Motor neuron (in vitro differentiated cells): ENCODE measurements at places on chromosomes 6 and 20. TPM values are rescaled to one million over a fixed set of nuclear protein-coding genes. Genes with fewer than 3 reads are reported as not detected.

SLC17A1 gene
- not detected in 2 replicates for total RNA-seq

ARFGEF3 gene
- total RNA-seq: 12.4 and 13.2 TPM in 2 replicates

- ATAC-seq: peak; percentile 15
These were observed 49.3 kb upstream of the AHI1 start for GRCh38 chr6:135546680-135547418.

- ATAC-seq: no peak
These were observed 279.9 kb downstream of the SLC35F1 start for GRCh38 chr6:118186672-118187567.

- peak; percentile 30 for ATAC-seq
These were observed 2.5 kb downstream of the CST7 start for GRCh38 chr20:24951536-24952083.

DNA sequence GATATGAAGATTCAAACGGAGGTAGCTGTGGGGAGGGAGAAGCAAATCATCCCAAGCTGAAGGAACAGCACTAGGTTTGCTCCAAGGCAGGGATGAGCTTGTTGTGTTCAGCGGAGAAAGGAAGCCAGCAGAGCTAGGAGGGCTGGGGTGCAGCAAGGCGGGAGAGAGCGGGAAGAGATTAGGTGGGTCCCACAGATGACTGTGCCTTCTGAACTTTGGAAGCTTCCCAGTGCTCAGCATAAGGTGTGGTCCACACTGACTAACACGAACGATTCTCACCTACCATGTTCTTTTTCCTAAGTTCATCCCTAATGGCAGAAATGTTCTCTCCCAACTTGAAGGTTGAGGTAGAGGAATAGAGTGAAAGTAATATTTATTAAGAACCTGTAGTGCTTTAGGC is 1.2 kb downstream of the RAE1 start:
- no peak for ATAC-seq

C20orf202 gene
- 0.11 and 0.25 TPM in 2 replicates for total RNA-seq

DNA sequence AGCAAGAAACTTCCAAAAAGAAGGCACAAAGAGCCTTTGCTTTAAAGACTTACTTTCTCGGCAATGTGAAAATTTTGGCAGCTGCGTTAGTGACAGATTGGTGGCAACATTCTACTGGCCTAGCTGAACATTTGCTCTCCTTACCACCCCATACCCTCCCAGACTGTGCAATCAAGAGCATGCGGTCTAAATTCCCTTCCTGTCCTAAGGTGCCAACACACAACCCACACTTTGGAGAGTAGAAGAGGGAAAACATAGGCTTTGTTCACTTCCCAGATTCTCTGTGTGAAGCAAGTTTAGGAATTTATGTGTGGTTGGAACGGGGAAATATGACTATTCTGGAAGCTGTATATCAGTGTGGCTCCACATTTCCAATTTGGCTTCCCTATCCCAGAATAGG is 29.8 kb upstream of the NEDD9 start:
- ATAC-seq: no peak

HM13 gene
- total RNA-seq: 94.4 and 127 TPM in 2 replicates

GRCh38 chr6:2734488-2735166 is 16.1 kb downstream of the MYLK4 start:
- peak; percentile 89 for ATAC-seq

DNA sequence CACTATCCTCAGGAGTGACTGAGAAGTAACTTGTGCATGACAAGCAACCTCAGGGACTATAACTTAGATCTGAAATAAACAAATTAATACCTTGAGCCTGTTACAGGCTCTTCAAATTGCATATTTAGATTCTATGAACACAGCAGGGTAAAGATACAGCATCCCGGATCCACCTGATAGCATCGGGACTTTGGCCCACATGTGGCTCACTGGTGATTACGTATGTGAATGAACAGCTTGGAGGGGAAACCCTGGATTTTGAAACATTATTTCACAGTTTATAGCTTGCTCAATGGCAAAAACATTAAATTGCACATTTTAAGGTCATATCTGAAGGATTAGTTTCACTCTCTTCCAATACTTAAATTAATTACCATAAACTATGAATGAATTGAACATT is 133.2 kb downstream of the KHDRBS2 start:
- no peak for ATAC-seq

GRCh38 chr20:1173698-1174097 is 11.1 kb downstream of the TMEM74B start:
- no peak for ATAC-seq

VSTM2L gene
- total RNA-seq: 0.42 TPM in 1 of 2 replicates, not detected in the other

GRCh38 chr6:127420556-127420955 is 38.6 kb downstream of the KIAA0408 start:
- peak; percentile 88 for ATAC-seq

- no peak for ATAC-seq
These were observed 15.4 kb upstream of the KIAA1755 start for GRCh38 chr20:38275815-38276550.

COL19A1 gene
- 5.3 and 5.9 TPM in 2 replicates for total RNA-seq

DNA sequence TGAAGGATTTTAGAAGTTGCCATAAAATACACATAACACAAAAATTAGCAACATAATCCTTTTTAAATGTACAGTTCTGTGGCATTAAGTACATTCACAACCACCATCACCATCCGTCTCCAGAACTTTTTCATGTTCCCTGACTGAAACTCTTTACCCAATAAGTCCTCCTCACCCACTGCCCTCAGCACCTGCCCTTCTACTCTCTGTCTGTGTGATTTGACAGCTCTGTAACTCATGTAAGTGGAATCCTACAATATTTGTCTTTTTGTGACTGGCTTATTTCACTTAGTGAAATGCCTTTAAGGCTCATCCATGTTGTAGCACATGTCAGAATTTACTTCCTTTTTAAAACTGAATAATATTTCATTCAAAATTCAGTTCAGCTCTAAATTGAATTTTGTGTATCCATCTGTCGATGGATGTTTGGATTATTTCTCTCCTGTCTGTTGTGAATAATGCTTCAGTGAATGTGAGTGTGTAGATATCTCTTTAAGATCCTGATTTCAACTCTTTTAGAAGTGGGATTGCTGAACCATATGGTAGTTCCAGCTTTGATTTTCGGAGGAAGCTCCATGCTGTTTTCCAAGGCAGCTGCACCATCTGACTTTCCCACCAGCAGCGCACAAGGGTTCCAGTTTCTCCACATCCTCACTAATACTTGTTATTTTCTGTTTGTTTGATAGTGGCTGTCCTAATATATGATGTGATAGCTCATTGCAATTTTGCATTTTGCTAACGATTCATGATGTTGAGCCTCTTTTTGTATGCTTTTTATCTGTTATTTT is 4.2 kb downstream of the ENTPD6 start:
- ATAC-seq: no peak

DNA sequence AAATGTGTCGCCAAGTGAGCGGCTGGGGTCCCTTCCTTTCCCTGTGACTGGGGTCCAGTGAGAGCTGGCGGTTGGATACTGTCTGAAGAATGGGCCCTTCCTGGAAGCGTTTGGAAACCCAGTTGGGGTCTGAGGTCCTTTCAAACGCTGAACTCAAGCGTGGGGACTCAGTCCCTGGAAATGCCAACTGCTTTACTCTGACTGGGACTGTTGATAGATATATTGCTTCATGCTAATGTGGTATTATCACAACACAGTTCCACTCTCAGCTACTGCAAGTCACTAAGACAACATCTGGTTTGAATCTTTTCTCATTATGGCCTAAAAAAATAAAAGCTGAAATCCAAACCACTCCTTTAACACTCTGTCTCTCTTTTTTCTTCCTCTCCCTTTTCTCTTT is 23.7 kb upstream of the PSMF1 start:
- ATAC-seq: peak; percentile 98

GRCh38 chr20:19928328-19929011 is 88.7 kb upstream of the NAA20 start:
- ATAC-seq: no peak
